ENCODE measurements at places on chromosomes 4 and X. TPM values are rescaled to one million over a fixed set of nuclear protein-coding genes. Genes with fewer than 3 reads are reported as not detected.

- DNase-seq, result no peak
These were observed 4.2 kb downstream of the MYL5 start for GRCh38 chr4:678331-679103.

- no peak for DNase-seq
These were observed 2687.3 kb downstream of the PCDH7 start for GRCh38 chr4:33407496-33407895.

Gene BMP3
- total RNA-seq, result not detected

GRCh38 chr4:141346144-141346543, 125.4 kb downstream of the ZNF330 start:
- no peak for DNase-seq

Gene CDKL2
- total RNA-seq, result 0.57 TPM

GRCh38 chr4:114728426-114728825, 129.8 kb downstream of the UGT8 start:
- no peak for DNase-seq

Gene OTC
- not detected for total RNA-seq

Gene CPZ
- total RNA-seq, result not detected

Gene APOO
- 22.4 TPM for total RNA-seq

Gene CFP
- 3.0 TPM for total RNA-seq

- no peak for DNase-seq
These were observed 270.9 kb upstream of the GRIA3 start for GRCh38 chrX:122913134-122913533.

Gene TCEAL7
- not detected for total RNA-seq

Gene P2RY4
- 0.55 TPM for total RNA-seq

DNA sequence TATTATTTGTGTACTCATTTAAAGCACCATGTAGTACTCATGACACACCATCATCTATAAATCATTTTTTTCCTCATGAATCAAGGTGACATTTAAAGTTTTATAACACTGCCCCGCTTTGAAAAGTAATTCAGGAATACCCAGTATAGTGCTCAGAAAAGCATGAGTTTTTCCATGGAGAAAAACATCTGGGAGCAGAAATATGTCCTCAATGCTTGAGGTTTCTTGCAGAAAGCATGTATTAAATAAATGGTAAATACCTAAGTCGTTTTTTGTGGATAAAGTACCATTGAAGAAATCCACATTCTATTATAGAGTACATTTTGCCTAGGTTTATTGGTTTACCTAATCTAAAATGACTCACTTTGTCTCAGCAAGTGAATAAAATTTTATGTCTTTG, 66.2 kb downstream of the UBA6 start:
- no peak for DNase-seq

Gene TRPC5OS
- not detected for total RNA-seq

DNA sequence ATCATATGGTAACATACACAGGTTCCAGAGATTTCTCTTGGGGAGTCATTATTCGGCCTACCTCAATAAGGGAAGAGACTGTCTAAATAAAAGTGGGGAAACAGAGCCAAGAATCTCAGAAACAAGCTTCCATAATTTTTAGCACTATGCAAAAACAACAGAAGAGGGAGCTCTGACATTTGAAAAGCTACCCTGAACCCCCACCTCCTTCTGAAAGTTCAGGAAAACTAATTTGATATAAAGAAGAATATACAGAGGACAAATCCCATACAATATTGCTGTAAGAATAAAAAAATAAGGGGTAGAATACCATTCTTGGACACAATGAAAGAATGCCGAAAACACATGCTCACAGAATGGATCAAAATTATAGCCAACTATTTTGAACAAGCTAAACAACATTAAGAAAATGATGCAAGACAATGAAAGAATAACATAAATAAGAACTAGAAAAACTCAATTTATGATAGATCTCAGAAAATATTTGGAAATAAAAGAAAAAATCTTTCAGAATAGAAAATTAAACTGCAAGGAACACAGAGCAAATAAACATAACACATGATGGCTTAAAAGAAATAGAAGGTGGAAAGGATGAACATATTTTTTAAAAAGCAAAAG, 14.4 kb upstream of the ZNF41 start:
- no peak for DNase-seq

DNA sequence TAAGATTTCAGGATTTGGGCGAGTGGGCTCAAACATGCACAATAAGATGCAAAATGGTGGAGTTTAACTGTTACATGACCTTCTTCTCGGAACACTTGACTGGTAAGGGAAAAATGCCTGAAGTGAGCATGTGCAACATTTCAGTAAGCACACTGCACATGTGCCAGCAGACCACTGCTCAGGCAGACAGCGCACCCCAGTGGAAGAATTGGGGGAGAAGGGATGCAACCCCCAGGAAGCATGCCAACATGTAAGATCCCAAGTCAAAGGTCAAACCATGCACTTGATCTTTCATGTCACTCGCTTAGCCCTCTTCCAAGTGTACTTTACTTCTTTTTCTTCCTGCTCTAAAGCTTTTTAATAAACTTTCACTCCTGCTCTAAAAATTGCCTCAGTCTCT, 256.3 kb downstream of the CENPC start:
- DNase-seq, result no peak

DNA sequence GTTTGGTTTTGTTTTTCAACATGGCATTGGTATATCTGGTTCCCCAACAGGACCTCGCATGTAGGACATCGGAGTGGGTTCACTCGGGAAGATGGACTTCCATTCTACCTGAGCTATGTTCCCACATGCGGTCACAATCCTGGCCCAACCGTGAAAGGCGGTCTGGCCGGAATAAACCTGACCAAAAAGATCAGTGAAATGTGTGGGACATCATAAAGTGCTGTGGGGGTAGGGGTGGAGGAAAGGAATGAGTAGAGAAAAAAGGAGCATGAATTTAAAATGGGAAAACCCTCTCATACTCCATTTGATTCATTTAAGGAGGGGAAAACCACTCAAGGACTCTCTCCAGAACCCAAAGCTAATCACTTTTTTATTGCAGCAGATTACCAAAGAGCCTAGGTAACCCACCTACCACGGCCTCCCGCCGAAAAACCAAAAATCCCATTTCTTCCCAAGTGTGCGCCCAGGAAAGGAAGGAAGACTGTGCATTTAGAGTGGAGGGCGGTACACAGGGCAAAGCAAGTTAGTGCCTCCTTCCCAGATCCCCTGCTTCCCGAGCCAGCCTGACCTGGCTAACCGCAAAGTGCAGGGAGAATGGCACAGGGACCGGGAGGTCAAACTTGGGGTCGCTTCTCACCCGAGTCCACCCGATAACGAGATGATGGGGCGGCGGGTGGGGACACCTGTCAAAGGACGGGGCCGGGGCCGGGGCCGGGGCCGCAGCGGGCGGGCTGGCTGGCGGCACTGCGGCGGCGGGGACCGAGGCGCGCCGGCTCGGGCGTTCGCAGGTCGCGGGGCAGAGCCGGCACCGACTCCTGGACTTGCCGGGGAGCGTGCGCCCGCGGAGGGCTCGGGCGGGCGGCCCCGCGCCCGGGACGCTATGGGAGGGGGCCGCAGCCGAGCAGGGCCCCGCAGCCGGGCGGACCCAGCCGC, 669 bp downstream of the TMEM150C start:
- no peak for DNase-seq

- no peak for DNase-seq
These were observed 204.4 kb downstream of the PPARGC1A start for GRCh38 chr4:23685471-23685870.

Gene ARHGEF6
- 77.9 TPM for total RNA-seq

Gene CLTRN
- 0.23 TPM for total RNA-seq

Gene ITIH6
- not detected for total RNA-seq

GRCh38 chrX:47175588-47175980, 18.0 kb upstream of the UBA1 start:
- no peak for DNase-seq

- no peak for DNase-seq
These were observed 64.4 kb downstream of the FAM193A start for GRCh38 chr4:2600878-2601277.

GRCh38 chr4:8478371-8478770, 37.8 kb downstream of the TRMT44 start:
- no peak for DNase-seq

- no peak for DNase-seq
These were observed 24.4 kb downstream of the TNIP3 start for GRCh38 chr4:121139533-121140222.

Gene DGAT2L6
- not detected for total RNA-seq

GRCh38 chr4:104616401-104616820, 121.7 kb upstream of the CXXC4 start:
- DNase-seq, result no peak

- DNase-seq, result no peak
These were observed 876 bp downstream of the KLHL2 start for GRCh38 chr4:165208221-165208652.

DNA sequence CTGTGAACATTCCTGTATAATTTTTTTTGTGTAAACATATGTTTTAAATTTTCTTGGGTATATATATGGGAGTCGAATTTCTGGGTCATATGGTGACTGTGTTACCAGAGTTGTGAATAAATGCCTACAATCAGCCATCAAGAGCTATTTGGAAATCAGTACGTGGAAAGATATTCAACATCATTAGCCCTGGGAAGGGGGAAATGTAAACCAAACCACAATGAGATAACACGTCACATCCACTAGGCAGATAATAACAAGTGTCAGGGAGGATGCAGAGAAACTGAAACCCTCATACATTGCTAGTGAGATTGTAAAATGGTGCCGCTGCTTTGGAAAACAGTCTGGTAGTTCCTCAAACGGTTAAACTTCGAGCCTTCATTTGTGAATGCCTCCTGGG, 43.9 kb downstream of the LUZP4 start:
- no peak for DNase-seq

Data from activated T-helper 2 cell treated with anti-CD3 and anti-CD28 coated beads, Interferon-gamma antibody, Interleukin-2, Interleukin-4, amounts not matched to agents 10 μg/mL and 5 μg/mL and 100 μg/mL, durations not matched to agents 14 hours and 24 hours and 36 hours (primary cell).